Activated CD8-positive, alpha-beta memory T cell treated with anti-CD3 and anti-CD28 coated beads, Interleukin-2, amount 50 U/mL, for 48 hours (primary cell): ENCODE measurements at places on chromosomes 6 and 20.

GRCh38 chr20:32241807-32242206 lies 34.1 kb downstream of the POFUT1 start:
- DNase-seq, result no peak

GRCh38 chr6:35936681-35937359 lies 15.9 kb upstream of the SRPK1 start:
- DNase-seq, result no peak

GRCh38 chr6:1538810-1539478 lies 70.8 kb upstream of the FOXC1 start:
- no peak for DNase-seq

DNA sequence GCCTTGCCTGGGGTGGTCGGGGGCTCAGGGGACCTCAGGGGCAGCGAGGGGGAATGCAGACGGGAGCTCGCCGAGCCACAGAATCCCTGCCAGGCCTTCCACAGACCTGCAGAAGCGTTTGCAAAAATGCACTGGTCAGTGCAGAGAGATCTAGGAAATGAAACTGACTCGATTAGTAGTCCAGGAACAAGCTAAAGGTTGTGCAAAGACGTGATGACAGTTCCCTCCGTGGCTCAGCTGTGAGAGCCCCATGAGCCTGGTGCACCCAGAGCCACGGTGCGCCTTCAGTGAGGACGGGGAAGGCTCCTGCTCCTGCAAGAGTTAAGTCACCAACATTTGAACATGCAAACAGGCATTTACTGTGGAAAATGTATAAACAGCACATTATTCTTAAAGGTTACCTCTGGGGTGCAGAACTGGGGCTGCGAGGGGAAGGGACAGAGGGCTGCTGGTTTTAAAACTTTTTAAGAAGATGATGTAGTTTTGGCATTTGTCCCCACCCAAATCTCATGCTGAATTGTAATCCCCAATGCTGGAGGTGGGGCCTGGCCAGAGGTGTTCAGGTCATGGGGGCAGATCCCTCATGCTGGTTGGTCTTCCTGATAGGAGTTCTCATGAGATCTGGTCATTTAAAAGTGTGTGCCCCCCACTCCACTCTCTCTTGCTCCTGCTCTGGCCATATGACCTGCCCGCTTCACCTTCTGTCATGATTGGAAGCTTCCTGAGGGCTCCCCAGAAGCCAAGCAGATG lies 147.3 kb downstream of the DLL1 start:
- DNase-seq, result no peak

DNA sequence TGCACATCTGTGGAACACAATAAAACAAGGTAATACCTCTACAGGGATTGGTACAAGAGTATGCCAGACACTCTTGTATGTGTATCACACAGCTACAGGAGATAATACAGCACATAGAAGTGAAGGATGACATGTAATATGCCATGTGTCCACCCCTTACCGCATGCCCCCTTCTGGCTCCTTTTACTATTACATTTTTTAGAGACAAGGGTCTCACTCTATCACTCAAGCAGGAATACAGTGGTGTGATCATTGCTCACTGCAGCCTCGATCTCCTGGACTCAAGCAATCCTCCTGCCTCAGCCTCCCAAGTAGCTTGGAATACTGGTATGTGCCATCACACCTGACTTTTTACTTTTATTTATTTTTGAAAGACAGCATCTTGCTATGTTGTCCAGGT lies 4.2 kb upstream of the NCR3 start:
- DNase-seq, result no peak

- DNase-seq, result no peak
Measured at GRCh38 chr20:16433293-16433580, 140.0 kb downstream of the KIF16B start.

- DNase-seq, result no peak
Measured at GRCh38 chr20:53154540-53154939, 182.4 kb downstream of the TSHZ2 start.

DNA sequence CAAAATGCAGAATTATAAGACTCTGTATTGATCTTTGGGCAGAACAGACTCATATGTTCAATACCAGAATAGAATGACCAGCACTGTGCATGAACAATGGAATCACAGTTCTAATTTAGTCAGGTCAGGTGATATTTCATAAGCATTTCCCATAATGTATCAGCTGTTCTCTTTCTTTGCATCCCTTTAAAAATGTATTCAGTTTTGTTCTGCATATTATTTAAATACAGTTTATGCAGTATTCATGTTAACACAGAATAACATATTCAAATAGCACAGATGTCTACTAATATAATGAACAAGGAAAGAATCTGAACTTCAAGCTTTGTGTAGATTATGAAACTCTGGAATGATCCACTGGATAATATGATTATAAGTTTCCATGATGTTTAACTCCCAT lies 128.5 kb downstream of the LAMP5 start:
- no peak for DNase-seq

DNA sequence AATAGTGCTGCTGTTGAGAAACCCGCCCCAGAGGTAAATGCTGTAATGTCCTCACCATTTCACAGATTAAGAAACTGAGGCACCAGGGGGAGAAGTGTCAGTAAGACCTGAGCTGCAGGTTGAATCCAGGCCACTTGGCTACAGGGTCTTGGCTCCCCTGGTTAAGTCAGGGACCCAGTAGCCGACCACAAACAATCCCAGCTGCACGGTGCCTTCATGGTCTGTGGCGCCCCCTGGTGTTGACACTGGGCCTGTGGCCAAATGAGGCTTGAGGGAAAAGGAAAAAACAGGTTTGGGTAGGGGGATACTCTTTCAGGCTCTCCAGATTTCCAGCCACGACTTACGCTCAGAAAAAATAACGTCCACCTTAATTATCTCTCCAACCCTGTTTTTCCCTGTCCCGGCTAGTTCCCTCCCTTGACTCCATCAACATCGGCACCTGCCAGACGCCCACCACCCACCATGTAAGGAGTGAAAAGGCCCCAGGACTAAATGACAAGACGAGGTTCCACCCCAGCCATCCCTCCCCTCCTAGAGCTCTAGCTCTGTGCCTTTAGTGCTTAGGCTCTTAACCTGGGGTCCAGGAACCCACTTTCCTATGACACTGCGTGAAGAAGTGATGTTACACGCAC lies 47.7 kb upstream of the POLR1H start:
- peak; percentile 79 for DNase-seq

DNA sequence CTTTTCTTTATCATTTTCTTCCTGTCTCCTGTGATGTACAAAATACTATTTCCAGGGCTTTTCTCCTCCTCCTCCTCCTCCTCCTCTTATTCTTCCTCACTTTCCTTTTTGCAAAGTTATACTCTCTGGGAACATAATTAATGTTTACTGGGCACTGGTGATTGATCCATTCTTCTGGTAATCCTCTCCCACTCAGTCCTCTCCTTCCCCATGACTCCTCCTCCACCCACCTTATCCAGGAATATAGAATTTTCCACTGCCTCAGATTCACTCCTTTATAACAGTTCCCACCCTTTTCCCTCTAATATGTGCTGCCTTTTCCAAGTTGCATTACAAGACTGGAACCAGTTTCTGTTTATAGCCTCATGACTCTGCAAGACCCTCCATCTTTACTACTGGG lies 62.5 kb upstream of the IYD start:
- no peak for DNase-seq

- no peak for DNase-seq
Measured at GRCh38 chr6:168858926-168859325, 394.7 kb downstream of the THBS2 start.

DNA sequence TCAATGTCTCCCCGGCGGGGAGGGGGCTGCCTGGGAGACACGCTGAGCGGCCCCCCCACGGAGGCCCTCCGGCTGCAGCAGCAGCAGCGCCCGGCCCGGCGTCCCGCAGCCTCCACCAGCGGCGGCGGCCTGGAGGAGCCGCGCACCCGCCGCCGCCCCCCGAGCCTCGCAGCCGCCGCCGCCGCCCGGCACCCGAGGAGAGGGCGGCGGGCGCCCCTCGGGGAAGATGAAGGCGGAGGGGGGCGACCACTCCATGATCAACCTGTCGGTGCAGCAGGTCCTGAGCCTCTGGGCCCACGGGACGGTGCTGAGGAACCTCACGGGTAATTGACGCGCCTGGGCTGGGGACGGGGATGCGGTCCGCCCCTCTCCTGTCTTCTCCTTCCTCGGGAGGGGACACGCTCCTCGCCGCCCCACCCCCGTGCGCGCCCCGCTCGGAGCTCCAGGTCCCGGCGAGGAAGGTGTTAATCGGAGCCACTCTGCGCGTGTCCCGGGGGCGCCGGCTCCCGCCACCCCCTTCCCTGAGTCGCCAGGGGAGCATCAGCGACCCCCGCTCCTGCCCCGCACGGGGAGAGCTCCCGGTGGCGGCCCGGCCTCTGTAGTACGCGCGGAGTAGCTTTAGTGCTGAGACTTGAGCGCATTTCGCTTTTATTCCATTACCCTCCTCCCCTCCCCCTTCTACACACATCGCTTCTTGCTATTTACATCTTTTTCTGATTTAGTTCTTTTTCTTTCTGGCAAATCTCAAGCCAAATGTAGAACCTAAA lies 686 bp downstream of the TMEM170B start:
- DNase-seq, result peak; percentile 67

DNA sequence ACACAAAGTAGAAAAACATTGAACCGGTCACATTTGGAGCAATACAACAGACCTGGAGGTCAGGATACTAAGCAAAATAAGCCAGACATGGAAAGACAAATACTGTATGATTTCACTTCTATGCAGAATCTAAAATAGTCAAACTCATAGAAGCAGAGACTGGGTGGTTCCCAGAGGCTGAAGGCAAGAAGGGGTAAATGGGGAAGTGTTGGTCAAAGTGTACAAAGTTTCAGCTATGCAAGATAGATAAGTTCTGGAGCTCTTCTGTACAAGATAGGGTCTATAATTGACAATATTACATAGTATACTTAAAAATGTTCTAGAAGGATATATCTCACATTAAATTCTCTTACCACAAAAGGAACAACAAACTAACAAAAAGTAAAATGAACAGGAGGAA lies 70.3 kb downstream of the TMEM244 start:
- DNase-seq, result no peak

GRCh38 chr6:129163551-129163950 lies 280.6 kb downstream of the LAMA2 start:
- no peak for DNase-seq

DNA sequence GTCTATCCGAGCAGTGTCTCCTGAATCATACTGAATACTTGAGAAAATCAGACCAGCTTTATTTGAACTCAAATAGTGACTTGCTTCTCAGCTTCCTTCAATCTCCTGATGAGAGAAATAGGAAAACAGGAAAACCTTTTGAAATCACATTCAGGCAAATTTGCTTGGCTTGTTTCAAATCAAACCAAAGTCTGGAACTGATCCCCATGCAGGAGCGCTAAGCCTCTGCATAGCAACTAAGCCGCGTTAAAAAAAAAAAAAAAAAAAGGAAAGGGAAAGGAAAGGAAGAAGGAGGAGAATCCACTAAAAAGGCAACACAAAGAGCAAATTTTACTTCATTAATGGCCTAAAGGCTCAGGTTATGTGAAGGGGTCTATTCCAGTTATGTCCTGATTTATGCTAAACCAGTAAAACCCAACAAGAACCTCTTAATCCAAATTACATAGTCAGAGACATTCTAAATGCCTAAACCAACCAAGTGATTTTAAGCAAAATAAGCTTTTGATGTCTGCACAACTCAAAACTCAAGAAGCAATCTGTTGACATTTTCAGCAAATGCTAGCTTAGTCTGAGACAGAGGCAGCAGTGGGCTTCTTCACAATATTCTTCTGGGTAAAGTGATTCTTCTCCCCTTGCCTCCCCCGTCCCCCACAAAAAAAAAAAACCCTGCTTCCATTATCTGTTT lies 112.5 kb downstream of the SOBP start:
- no peak for DNase-seq

DNA sequence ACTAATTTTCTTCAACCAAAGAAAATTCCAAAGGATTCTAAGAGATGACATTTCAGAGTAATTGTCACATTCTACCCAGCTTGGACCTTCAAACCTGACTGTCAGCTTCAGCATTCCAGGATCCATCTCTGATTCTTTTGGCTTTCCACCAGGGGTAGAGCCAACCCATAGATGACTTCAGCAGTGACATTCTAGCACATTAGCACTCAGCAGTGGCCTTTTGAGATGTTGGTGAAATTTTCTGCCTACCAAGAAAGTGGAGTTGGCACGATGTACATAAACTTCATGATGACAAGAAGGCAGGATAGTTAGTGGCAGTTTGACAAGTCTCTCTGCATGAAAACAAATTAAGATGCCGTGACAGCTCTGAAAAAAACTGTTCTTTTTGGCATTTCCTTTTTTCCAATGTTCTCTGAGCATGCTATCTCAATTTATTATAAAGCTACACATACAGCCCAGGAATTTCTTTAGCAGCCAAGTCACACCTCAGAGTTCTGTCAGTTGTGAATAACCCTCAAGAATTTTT lies 466.5 kb upstream of the RNF217 start:
- DNase-seq, result no peak

DNA sequence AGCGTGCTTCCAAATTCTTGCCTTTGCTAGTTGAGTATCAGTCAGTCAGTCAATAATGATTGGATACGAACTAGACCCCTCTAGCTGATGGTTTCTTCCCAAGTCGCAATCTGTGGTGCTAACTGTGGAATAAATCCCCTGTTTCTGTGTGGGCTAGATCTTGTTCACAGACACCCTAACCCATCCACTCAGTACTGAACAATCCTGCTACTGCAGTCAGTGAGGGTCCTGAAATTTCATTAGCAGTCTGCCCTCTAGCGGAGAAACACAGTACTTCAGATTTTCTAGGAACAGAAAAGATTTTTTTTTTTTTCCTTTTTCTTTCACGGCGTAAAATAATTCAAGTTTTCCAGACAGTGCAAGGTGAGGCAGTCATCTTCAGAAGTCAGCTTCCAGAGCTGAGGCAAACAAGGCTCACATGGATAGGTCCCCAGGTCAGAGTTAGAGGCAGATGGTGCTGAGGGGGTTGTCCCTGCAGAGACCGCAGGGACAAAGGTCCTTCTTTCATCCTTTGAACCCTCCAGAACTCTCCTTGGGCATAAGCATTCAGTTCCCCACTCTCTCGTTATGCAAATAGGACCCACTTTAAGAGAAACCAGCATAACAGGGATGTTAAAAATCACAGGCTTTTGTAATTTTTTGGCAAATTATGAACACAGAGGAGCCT lies 119.6 kb downstream of the SCML4 start:
- DNase-seq, result no peak
